ENCODE measurements at places on chromosomes 6 and 20.

GRCh38 chr6:167827583-167828324 is 1.0 kb downstream of the AFDN start:
- DNase-seq: no peak

DNA sequence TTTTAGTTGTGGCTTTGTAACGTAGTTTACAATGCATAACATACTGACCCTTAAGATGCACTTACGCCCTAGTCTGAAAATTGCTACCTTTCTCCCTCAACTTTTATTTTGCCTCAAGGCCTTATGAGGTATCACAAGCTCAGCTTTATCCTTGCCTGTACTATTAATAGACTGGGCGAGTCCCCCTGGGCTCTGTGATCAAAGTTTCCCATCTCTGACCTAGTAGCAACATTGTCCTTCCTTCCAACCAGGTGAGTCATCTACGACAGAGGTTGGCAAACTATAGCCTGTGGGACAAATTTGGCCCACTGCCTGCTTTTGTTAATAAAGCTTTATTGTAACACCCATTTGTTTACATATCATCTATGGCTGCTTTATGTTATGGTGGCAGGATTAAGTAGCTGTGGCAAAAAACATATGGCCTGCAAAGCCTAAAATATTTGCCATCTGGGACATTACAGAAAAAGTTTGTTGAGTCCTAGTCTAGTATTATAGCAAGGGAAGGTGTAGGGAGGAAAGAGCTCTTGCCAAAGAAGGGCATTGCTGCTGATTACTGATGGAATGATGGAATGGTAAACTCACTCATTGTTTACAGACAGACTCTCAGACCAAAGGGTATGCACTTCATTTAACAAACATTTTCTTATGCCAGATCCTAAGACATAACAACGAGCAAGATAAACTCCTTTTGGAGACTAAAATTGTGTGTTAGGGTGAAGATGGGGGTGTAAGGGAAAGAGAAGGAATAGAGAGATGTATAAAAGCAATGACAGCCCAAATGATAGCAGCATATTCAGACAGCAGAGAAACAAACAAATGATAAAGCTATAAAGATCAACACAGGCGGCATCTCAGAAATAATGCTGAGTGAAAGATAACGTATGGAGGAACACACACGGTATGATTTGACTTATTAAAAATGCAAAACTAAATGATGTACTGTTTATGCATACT is 74.2 kb downstream of the SLC22A23 start:
- DNase-seq: no peak

GRCh38 chr20:2101057-2101864 is at the start of gene STK35:
Gene STK35, plus strand, starts transcription at chr20:2101827. Its CDS starts 55 bp downstream, at chr20:2101882.
- no peak for DNase-seq

DNA sequence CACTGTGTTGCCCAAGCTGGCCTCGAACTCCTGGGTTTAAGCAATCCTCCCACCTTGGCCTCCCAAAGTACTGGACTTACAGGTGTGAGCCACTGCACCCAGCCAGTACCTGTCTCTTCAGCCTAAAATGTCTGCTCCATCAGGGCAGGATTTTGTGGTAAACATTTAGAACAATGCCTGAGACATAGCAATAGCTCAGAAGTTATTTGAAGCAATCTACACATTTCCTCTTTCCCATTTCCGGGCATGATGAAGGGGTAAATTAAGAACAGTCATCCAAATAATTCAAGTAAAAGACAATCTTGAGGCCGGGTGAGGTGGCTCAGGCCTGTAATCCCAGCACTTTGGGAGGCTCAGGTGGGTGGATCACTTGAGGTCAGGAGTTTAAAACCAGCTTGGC is 69.0 kb upstream of the ZNF217 start:
- DNase-seq: no peak

- DNase-seq: no peak
Observed at GRCh38 chr6:2245877-2246863, 765 bp upstream of the GMDS start.

DNA sequence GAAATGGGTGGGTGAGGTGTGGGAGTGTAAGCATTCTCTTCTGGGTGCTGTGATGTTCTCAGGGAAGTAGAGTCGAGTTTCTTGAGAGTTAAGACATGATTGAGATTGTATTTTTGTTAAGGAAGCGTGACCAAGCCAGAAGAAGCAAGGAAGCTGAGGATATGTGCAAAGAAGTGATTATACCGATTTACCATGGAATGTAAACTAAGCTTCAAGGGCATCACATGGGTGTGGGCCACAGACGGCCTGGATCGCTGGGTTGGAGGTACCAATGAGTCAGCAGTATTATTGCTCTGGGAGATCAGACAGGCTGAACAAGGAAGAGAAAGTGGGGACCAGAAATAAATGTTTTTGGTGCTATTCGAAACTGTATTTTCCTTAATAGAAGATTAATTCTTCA is 184.1 kb upstream of the GMDS start:
- DNase-seq: no peak

GRCh38 chr6:133613211-133613610 is 275.7 kb upstream of the TCF21 start:
- DNase-seq: no peak

GRCh38 chr6:9851541-9852380 is 563.1 kb downstream of the TFAP2A start:
- DNase-seq: no peak

DNA sequence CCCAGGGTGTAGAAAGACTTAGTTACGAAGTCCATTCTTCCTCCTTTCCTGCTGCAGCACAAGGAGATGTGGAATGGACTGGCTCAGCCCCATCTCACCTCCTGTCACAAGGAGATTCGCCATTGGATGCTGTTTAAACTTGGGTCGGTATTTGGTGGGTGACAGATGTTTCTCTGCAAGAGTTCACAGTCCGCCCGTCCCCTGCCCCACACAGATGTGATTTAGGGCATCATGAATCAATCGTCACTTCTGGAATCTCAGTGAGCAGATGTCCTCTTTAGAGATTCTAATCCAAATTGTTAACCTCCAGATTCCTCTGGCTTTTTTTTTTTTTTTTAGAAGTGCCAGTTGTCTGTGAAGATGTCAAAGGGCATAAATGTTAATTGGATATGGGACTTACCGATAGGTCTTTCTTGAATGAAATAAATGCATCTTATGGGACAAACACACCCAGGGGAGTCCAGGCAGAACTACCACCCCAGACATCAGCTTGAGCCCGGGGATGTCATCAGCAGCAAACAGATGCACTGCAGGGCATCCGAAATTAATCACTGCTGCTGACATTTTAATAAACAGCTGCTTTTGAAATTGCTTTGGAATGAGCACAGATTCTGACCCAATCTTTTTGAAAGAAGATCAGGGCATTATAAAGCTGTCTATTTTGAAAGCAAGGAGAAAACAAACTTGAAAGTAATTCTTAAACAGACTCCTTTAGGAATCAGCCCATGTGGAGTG is 117.6 kb upstream of the CDH4 start:
- DNase-seq: no peak

Data from occipital lobe (tissue), 3 donors.